ENCODE measurements at places on chromosomes 16 and 17.
A peak's percentile ranks its signal among the peaks of the same experiment; 100 is the strongest.

- no peak for DNase-seq
Observed at GRCh38 chr16:11147033-11147753, 108.8 kb downstream of the SOCS1 start.

GRCh38 chr17:49748791-49749190 lies 15.1 kb downstream of the FAM117A start:
- DNase-seq = no peak

GRCh38 chr16:87931504-87931903 lies 4.8 kb downstream of the CA5A start:
- DNase-seq = peak; percentile 56

GRCh38 chr16:81442916-81443687 lies 1.5 kb upstream of the CMIP start:
- no peak for DNase-seq

DNA sequence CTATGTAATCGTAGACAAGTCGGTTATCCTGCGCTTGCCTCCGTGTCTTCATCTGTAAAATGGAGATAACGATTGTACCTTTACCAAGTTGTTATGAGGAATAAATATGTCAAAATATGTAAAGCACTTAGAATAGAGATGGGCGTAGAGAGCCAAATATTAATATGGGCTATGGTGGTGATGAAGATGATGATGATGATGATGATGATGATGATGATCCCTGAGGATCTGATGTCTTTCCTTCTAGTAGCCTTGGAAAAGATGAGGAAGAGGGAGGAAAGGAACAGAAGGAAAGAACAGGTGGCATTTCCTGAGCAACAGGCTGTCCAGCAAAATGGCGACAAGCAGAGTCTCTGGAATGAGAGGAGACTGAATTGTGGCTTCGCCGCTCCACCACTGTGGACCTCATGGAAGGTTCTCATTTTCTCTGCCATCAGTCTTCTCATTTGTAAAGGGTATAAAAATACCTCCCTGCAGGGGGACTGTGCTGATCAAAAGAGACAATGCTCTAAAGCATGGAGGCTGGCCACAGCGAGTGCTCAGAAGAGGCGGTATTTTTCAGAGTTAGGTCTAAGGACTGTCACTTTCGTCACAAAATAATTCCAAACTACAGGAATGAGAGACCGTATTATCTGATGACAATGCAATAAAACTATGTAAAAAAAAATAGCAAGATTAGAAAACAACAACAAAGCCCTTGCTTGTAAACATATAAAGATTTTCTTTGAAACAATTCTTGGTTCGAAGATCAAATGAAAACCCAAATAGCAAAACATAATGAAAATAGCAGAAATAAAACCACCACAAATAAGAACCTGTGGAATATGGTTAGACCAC lies 17.2 kb upstream of the RCVRN start:
- DNase-seq = no peak

GRCh38 chr16:14362774-14363371 lies 267.2 kb downstream of the PARN start:
- DNase-seq = no peak

DNA sequence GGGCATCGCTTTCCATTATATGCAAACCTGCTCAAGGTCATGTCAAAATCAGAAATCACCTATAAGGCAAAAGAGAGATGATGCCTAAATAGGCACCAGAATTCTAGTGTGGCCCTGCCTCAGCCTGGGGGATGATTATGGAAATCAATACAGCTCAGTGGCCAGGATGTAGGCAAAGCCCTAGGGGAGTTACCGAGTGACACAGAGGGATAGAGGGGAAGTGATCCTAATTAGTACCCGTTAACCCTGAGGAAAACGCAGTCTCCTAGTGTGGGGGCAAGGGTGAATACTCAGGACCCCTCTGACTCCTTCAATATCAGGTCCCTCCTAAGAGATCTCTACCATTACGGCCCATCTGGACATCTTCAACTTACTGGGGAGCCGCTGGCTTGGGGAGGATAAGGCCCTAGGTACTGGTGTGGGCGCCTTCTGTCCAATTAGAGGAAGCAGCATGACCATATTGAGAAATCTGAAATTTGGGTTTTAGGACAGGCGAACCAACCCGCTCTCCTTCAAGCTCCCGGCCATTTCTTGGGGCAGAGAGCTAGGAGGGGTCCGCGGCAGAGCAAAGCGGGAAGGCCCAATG lies 725 bp downstream of the NT5C3B start:
- no peak for DNase-seq

- no peak for DNase-seq
Observed at GRCh38 chr16:16017812-16018211, 68.4 kb downstream of the ABCC1 start.

GRCh38 chr17:5678171-5678570 lies 93.9 kb upstream of the NLRP1 start:
- DNase-seq = no peak

GRCh38 chr16:69859105-69859989 lies 91.8 kb upstream of the CLEC18A start:
- DNase-seq = no peak

- no peak for DNase-seq
Observed at GRCh38 chr17:20206591-20206990, 197.4 kb downstream of the SPECC1 start.

DNA sequence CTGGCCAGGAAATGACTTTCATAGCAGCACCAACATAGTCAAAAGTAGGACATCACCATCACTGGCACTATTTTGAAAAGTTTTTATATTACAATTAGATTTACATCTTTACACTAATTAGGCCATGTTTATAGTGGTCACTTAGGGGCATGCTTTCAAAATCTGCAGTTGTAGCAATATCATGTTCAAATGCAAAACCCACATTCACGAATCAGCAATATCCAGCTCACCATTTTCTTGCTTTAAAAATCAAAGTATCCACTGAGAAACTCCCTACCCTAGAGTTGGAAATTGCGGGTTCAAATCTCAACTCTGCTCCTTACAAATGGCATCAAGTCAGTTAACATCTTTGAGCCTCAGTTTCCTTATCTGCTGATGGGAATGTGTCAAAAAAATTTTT lies 237.4 kb downstream of the ZFHX3 start:
- no peak for DNase-seq

DNA sequence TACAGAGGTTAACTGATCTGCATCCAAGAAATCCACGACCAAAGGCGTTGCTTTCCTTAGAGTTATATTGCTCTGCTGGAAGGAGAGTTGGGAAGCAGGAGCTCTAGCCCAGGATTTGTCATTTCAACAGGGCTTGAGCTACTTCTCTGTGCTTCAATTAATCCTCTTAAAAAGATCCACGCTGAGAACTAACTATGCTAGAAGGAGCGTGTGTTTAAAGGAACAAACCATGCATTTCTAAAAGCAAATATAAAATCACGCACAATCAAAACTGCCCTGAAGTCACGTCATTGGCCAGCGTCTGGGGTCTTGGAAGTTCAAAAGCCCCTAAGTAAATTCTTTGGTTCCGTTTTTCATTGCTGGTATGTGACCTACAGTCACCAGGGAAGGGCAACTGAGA lies 1.1 kb downstream of the ARL6IP1 start:
- DNase-seq = no peak

- no peak for DNase-seq
Observed at GRCh38 chr16:58051296-58051695, 25.7 kb downstream of the MMP15 start.

GRCh38 chr17:77462090-77462489 lies 321.3 kb downstream of the SEC14L1 start:
- no peak for DNase-seq

GRCh38 chr16:35750157-35750689 lies 2290.8 kb downstream of the TP53TG3F start:
- no peak for DNase-seq

DNA sequence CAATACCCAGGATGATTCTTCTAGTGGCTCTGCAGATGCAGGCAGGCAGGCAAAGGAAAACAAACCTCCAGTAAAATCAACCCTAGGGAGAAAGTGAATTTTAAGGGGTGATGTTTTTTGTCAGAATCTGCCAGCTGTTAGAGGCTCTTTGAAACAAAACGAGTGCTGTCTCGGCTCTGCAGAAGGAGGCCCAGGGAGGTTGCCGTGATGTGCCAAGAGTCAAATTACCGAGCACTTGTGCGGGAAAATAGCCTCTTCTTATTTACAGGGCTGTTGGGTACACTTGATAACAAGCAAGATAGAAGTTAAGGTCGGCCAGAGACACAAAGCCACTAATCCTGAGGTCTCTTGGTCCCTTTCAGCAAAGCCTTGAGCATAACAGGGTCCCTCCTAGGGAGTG lies 68.9 kb upstream of the EEF2KMT start:
- DNase-seq = no peak

- no peak for DNase-seq
Observed at GRCh38 chr17:7977039-7977438, 25.4 kb upstream of the GUCY2D start.

DNA sequence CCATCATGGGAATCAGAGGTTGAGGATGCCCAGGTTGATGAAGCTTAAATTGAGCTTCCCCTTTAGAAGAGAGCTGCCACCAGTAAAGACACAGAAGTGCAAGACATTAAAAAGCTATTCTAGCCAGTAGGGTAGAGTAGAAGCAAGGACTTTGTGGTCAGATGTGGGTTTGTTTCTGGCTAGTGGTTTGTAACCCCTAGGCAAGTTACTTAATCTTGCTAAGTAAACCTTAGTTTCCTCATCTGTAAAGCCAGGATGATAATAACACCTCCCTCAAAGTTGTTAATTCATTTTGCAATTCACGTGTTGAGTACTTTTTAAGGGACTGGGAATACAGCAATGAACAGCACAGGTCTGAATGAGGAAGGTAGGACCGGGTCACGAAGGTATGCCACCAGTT lies 3.6 kb downstream of the SNTB2 start:
- no peak for DNase-seq

- no peak for DNase-seq
Observed at GRCh38 chr16:84914273-84914672, 94.5 kb downstream of the CRISPLD2 start.

DNA sequence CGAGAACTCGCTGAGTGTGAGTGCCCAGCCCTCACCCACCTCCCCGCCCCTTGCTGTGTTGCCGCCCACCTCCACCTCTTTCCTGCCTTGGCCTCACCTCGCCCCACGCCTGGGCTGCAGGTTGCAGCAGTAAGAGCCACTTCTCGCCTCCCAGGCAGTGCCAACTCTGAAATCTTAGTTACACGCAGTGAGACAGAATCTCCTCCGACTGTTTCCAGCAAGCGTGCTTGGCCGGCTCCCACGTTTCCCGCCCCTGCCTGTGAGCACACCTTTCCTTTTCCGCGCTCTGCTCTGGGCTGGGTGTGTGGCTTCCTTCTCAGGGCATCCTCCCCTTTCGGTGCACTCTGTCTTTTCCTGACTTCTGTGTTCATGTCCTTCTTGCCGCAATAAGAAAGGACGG lies 5.7 kb downstream of the ENGASE start:
- DNase-seq = no peak

GRCh38 chr16:57482845-57483545 lies 3.3 kb downstream of the DOK4 start:
- no peak for DNase-seq

- DNase-seq = no peak
Observed at GRCh38 chr17:7191571-7192270, 12.6 kb upstream of the ASGR1 start.

DNA sequence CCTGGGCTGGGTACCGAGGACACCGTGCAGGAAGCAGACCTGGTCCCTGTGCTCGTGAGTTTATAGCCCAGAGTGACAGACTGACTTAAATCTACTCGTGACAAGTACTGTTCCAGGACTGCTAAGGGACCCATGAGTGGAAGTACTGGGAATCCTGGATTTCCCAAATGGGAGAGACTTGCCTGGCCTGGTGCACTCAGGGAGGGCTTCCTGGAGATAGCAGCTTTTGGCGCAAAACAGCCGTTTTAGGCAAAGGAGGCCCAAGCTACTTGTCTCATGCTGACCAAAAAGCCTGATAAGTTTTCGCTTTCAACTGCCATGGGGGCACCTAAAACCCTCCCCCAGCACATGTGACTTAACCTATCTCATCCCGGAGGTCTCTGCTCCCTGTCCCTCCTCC lies 51.4 kb downstream of the ATP2C2 start:
- DNase-seq = no peak

All from GDM1 (cell line).